ENCODE measurements at places on chromosomes 2 and 18. TPM values are rescaled to one million over a fixed set of nuclear protein-coding genes. Genes with fewer than 3 reads are reported as not detected.

CACNB4 gene
- total RNA-seq, result 0.25 TPM

AKAIN1 gene
- total RNA-seq, result not detected

GRCh38 chr2:206804326-206804725, 38.9 kb downstream of the FASTKD2 start:
- no peak overlapping the region for H3K27ac ChIP-seq
- H3K27me3 ChIP-seq, result no peaks in the 10 kb centered on the region
- H3K4me1 ChIP-seq, result peaks cover 15% of the 10 kb centered on the region
- H3K4me3 ChIP-seq, result no peak overlapping the region

GRCh38 chr18:23585007-23585871, 1.1 kb downstream of the NPC1 start:
- H3K27me3 ChIP-seq, result no peaks in the 10 kb centered on the region
- no peaks in the 10 kb centered on the region for H3K36me3 ChIP-seq
- peaks cover 11% of the 10 kb centered on the region for H3K4me1 ChIP-seq
- H3K27ac ChIP-seq, result peak overlapping the region; percentile 97

- no peaks in the 10 kb centered on the region for H3K27me3 ChIP-seq
- no peak for DNase-seq
- H3K4me3 ChIP-seq, result no peak overlapping the region
- H3K4me1 ChIP-seq, result no peaks in the 10 kb centered on the region
Measured at GRCh38 chr2:226526716-226527115, 272.9 kb downstream of the IRS1 start.

- no peak for DNase-seq
- H3K4me3 ChIP-seq, result no peak overlapping the region
- H3K36me3 ChIP-seq, result no peaks in the 10 kb centered on the region
- no peak overlapping the region for H3K27ac ChIP-seq
- no peaks in the 10 kb centered on the region for H3K4me1 ChIP-seq
Measured at GRCh38 chr2:72803626-72804320, 22.1 kb downstream of the EXOC6B start.

Measured in cardiac muscle cell (in vitro differentiated cells and primary cell).